ENCODE measurements at places on chromosomes 1 and 21.

- no peak for DNase-seq
These were observed 8.4 kb upstream of the FAAP20 start for GRCh38 chr1:2202843-2203601.

- DNase-seq: no peak
These were observed 241.4 kb upstream of the JUN start for GRCh38 chr1:59025201-59025600.

GRCh38 chr1:94101613-94102525 is 19.1 kb downstream of the ABCA4 start:
- DNase-seq: no peak

DNA sequence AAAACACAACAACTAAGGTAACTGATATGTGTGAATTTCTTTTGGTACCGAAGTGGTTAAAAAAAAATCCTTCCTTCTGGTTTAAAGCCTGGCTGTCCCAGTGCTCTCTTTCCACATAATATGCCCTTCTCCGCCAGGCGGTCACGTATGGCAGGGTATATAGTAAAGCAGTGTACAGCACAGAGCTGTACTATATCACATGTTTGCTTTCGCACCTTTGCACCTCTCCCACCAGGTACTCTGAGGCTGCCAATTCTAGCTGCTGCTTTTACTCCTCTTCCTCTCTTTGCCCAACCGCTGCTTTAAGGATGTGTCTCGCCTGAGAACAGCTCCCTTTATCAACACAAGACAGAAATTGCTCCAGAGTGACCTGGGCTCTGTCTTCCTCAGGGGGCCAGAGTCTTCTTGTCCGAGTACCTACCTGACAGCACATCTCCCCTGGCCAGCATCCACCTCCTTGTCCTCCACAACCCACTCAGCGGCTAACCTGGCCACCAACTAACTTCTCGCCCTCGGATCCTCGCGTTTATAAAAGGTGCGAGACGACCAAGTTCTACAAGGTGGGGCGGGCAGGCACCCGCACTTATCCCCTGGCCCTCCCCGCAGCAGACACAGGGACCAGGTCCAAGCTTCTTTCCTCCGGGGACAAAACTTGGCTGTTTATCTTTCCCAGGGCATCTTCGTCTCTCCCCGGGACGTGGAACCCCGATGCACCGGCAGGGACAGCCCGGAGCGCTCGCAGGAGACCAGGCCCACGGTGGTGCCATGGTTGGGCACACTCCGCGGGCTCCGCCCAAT is 1.6 kb downstream of the COLGALT2 start:
- no peak for DNase-seq

GRCh38 chr1:55040933-55041494 is 1.7 kb downstream of the PCSK9 start:
- DNase-seq: no peak

DNA sequence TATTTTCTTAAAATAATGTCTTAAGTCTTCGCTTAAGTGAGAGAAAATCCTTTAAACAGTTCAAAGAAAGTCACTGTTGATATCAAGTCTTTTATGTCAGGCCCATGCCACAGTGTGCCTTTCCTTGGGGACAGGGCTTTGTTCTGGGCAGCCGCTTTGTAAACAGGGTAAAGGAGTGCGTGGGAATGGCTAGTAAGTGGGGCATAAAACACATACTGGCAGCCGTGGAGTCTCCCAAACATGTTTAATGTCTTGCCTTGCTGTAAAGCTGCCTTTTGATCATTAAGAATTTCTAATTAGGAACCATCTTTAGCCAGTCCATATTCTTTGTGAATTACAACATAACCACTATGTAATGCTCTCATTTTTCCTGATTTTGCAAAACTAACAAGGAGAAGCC is 99.7 kb downstream of the PHTF1 start:
- no peak for DNase-seq

- no peak for DNase-seq
These were observed 176.5 kb upstream of the ST6GALNAC5 start for GRCh38 chr1:76690766-76691165.

All from stimulated activated CD4-positive, alpha-beta T cell treated with anti-CD3 and anti-CD28 coated beads, TNF-alpha, amount 100 ng/mL, for 24 hours (primary cell).